Stimulated activated CD4-positive, alpha-beta T cell treated with anti-CD3 and anti-CD28 coated beads, Interleukin-4, amount 100 ng/mL, for 1 hour (primary cell): ENCODE measurements at places on chromosomes 12 and 14.

- DNase-seq: no peak
Measured at GRCh38 chr12:121314431-121314830, 17.9 kb upstream of the CAMKK2 start.

- no peak for DNase-seq
Measured at GRCh38 chr14:29035134-29035533, 268.5 kb downstream of the FOXG1 start.

GRCh38 chr12:41142376-41142775 lies 45.7 kb upstream of the PDZRN4 start:
- no peak for DNase-seq

- DNase-seq: no peak
Measured at GRCh38 chr12:91513313-91513712, 330.7 kb upstream of the DCN start.

DNA sequence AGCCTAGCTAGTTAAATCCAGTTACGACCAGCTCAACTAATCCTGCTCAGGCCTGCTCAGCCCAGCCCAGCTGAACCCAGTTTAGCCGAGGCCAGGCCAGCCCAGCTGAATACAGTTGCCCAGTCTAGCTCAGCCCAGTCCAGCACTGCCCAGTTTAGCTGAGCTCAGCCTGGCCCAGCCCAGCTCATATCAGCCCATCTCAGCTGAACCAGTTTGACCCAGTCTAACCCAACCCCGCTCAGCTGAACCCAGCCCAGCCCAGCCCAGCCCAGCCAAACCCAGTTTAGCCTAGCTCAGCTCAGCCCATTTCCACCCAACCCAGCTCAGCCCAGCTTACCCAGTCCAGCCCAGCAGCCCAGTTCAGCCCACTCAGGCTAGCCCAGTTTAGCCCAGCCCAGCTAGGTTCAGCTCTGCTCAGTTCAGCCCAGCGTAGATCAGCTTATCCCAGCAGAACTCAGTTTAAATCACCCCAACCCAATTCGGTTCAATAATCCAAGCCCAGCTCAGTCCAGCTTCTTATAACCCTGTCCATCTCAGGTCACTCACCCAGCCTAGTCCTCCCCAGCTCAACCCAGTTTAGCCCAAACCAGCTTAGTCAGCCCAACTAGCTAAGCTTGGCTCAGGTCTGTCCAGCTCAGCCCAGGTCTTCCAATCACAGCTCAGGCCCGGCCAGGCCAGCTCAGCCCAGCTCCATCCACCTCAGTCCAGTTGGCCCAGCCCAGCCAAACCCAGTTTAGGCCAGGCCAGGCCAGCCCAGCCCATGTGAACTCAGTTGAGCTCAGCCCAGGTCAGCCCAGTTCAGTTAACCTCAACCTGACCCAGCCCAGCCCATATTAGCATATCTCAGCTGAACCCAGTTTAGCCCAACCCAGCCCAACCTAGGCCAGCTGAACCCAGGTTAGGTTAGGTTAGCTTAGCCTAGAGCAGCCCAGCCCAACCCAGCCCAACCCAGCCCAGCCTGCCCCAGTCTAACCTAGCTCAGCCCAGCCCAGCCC lies 76.7 kb downstream of the TMEM121 start:
- DNase-seq: no peak

- no peak for DNase-seq
Measured at GRCh38 chr14:96852823-96853422, 55.7 kb downstream of the VRK1 start.

DNA sequence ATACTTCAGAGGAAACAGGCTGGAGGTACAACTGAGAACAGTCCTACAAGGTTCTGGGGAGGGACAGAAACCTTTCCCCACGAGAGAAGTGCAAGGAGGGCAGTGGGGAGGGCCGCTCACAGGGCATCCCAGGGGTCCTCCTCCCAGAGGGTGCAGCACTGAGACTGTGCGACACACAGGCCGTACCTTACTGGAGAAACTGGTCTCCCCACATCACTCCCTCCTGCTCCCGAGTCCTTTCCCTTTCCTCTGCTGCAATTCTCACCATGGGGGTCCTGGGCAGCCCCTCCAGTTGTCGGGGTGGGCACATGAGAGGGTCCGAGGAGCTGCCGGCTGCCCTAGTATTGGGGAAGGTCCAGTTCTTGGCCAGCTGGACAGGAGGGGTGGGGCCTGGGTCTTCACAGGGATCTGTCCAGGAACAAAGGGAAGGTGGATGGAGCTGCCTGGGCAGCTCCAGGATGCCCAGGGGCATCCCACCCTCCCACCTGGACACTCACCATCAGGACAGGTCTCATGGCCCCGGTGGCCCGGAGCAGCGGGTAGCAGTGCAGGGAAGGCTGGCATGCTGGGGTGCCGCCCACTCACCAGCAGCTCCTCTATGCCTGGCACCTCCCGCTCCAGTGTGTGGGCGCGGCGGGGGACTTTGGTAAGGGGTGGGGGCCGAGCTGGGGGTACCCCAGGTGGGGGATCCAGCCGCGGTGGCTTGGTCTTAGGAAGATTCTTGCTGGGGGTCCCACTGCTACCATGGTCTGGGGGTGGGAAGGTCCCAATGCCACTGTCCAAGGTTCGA lies 35.8 kb downstream of the NCKAP5L start:
- DNase-seq: no peak

GRCh38 chr14:74558655-74559054 lies 53.4 kb downstream of the LTBP2 start:
- no peak for DNase-seq

DNA sequence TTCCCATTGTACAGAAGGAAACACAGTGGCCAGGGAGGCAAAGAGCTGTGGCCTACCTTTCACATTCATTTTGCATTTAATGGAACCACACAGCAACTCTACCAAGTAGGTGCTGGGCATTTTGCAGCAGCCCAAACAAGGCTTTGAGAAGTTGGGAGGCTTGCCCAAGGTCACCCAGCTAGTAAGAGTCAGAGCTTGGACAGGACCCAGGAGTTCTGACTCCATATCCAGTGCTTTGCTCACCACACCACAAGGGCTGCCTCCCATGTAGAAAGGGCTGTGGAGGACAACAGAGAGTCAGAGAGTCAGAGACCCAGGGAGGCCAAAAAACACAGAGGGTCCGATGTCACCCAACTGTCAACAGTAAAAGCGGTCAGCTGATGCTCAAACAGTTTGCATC lies 400.2 kb downstream of the BCL11B start:
- no peak for DNase-seq
